ENCODE measurements at places on chromosomes 1 and 21.

- peak; percentile 20 for DNase-seq
Measured at GRCh38 chr21:29072873-29073221, 601 bp downstream of the CCT8 start.

GRCh38 chr1:61254634-61255357 lies 172.4 kb downstream of the NFIA start:
- DNase-seq = peak; percentile 73

DNA sequence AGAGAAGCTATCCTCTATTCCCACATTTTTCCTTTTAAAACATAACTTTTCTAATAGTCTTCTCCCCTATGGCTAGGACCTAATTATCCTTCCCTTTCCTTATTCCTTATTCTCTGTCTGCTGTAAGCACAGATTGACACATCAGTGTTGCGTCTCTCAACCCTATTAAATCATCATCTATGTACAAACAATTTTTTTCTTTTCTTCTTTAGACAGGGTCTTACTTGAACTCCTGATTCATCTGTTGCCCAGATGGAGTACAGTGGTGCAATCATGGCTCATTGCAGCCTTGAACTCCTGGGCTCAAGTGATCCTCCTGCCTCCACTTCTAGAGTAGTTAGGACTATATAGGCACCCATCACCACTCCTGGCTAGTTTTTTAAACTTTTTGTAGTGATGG lies 8.3 kb downstream of the KLHDC9 start:
- DNase-seq = no peak

DNA sequence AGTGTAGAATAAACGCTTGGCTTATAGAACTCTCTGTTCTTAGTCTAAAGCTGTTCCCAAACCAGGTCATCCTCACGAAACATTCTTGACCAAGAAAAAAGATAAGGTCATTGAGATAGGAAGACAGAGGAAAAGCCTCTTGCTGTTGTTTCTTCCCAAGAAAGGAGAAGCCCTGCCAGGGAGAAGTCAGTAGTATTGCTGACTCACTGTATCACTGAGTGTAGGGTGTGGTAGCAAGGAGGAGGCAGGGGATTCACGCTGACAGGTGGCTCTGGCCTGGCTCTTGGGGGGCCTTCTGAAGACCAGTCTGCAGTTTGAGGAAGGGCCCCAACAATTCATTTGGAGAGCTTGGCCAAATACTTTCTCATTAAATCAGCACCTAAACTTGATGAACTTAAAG lies 97.8 kb downstream of the CD247 start:
- DNase-seq = no peak

DNA sequence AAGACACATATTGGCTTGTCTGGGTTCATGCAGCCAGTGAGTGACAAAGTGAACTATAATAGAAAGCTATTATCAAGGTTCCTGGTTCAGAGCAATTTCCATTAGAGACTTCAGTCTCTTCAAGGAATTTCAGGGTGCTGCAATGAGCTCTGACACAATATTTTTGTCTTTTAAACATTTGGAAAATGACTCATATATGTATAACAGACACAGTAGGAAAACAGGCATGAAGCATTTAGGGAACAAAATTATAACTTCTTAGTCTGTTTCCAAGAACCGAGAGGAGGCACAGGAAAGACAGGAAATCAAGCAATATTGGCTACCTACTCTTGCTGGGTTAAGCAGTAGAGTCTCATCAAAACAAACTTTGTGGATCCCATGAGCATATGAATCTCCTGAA lies 170.4 kb downstream of the PTPRC start:
- peak; percentile 31 for DNase-seq

- no peak for DNase-seq
Measured at GRCh38 chr21:25732091-25732760, 2.5 kb downstream of the ATP5PF start.

- no peak for DNase-seq
Measured at GRCh38 chr1:237152506-237153335, 110.7 kb downstream of the RYR2 start.

DNA sequence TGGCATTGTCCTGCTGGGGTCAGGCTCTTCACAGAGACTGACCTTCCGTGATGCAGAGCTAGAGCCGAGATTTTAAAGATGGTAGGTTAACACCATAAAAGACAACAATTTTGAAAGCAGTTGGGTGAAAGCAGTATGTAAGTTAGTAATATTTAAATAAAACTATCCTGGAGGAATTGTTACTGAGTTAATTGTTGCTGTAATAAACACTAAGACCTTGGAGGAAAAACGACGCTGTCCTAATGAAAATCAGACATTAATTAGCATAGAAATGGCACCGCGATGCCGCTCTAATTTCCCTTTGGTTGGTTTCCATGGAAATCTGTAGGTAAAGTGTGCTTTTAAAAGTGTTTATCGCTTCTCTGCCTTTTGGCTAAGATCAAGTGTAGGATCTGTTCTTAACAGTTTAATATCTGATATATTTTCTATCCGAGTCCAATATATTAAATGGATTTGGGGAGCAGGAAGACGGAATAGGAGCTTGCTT lies 745 bp upstream of the ANP32E start:
- no peak for DNase-seq

DNA sequence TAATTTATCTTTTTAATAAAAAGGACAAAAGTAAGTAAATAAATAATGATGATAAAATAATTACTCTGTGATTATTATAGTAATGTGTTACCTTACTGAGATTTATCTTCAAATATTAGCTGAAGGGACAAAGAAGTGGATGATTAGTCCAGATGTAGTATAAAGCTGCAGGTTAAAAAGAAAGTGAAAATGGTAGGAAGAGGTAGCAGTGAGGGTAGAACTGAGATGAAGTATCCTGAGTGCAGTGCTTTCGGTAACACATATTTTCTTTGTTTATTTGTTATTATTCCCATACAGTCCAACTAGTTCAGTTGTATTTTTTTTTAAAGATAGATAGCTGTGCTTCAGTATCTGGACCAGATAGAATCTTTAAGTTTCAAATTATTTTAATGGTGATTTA lies 1203.5 kb downstream of the NCAM2 start:
- DNase-seq = no peak

DNA sequence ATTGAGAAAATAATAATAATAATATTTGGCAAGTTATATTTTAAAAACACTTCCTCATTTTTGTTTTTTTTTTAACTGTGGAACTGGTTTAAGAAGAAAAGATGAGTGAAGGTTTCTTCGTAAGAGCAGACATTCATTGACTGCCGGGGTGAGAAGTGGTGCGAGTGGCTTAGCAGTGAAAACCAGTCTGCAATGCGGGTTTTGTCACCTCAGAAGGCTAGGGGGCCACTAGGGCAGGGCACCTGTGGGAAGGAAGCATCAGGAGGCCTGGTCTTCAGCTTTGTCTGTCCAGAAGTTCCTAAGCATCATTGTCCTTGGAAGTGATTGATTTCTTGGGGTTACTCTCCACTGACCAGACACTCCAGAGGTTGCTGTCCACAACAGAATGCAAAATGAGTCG lies 339.2 kb downstream of the ZNF326 start:
- no peak for DNase-seq

GRCh38 chr1:198966519-198966918 lies 327.7 kb downstream of the PTPRC start:
- no peak for DNase-seq

- peak; percentile 3 for DNase-seq
Measured at GRCh38 chr1:111110197-111110899, 29.5 kb downstream of the DRAM2 start.

DNA sequence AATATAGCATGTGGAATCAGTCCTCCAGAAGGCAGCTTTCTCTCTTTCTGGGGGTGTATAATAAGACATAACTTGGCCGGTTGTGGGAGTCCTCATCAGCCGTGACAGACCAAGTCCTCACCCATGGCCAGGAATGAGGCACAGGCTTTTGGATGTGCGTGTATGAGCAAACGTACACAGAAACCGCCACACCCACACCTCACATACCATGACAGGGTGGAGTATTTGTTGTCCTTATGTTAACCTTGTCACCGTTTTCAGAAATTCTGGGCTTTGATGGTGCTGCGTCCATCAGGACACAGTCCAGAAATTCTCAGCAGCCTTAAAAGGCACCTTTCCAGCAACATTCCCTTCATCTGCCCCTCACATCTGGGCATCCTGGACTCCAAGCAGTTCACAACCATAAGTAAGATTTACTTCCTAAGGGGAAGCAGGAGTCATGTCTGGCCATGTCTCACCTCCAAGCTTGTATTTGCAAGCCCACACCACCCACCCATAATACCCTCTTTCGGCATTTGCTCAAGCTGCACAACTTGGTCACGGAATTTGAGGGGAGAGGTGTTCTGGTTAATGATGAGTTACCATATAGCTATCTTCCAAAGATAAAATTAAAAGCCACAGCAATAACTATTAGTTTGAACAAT lies 12.4 kb downstream of the C1orf116 start:
- no peak for DNase-seq

DNA sequence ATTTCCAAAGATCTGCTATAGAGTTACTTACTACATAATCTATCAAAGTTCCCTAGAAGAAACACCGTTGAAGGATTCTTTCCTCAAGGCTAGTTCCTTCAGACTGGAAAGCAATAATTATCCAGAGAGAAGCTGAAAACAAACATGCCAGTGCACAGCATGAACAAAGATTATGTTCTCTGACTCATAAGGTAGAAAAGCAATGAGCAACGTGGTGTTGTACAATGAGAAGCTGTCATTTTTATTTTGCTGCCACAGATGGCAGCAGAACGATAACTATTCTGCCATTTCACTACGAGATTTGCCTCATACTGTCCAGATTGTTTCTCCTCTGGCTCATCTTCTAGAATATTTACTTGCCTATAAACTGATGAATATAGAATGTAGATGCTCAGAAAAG lies 10.7 kb downstream of the EXTL2 start:
- peak; percentile 49 for DNase-seq

GRCh38 chr1:50452700-50453099 lies 29.5 kb upstream of the DMRTA2 start:
- no peak for DNase-seq

- peak; percentile 72 for DNase-seq
Measured at GRCh38 chr21:34367320-34367935, 3.6 kb downstream of the KCNE2 start.

DNA sequence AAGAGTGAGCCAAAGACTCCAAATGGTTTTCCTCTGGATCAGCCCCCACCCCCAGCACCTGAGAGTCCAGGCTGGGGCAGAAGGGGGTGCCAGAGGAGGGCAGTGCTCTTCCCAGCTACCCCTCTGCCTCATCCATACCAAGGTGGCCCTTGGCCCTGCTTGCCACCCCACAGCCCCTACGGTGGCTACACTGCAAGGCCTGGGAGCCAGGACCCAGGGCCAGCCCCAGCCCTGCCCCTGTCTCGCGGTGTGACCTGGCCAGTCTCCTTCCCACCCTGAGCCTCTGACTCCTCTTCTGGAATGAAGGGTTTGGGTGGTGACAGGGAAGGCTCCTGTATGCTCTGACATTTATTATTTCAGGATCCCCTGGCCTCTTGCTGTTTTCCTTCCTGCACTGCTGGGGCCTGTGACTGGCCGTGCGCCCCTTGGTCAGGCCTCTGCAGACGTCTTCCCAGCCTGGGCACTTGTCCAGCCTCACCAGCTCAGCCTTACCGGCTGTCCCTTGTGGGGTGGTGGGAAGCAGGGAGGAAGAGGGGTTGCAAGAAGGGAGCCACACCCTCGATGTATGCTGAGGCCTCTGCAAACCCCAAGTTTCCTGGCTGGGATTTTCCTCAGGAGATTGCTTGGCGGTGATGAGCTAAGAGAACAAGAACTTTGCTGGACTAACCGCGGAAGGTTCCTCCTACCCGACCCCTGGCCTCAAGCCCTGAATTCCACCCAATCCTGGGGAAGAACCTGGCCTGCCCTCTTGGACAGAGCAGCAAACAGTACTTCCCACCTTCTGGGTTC lies 13.5 kb downstream of the ASAP3 start:
- DNase-seq = peak; percentile 92

DNA sequence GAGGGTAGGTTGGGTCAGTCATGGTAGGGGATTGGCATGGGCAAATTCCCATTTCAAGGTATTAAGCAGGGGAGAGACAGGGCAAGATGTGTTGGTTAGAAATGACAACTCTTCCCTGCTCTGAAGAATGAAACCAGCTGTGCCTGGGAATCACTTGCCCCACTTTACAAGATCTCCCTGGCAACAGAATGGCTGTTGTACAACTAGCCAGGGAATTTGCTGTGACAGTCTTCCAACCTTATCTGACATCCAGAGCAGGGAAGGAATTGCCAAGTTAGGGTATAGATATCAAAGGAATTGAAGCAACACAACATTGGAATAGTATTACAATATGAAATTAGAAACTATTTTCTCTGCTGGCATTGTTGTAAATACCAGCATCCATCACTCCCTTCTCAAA lies 154.7 kb downstream of the CACNA1E start:
- DNase-seq = no peak

DNA sequence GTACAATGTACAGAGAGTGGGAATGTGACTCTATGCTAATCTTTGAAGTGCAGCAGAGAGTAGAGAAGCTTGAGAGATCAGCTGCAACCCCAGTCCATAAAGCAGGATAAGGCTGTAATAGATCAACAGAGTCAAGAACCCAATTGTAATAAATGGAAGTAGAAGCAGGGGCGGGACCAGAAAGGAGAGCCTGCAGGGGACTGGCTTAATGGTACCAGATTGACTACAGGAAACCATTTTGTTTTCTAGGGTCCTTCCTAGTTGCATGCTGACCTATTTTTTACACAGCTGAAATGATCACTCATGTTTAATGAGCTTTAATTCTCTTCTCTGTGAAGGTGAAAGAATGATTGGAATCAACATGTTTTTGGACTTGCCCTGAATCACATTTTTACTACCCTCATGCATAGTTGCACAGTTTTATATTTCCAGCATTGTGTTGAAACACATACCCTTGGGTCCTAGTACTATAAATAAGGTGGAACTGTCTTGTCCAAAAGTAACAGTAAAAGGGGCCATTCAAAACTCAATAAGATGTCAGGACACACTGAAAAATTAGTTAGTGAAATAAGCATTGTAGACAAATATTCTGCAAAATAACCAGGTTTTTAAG lies 69.8 kb downstream of the GPR88 start:
- no peak for DNase-seq

GRCh38 chr1:232282498-232282897 lies 347.4 kb downstream of the SIPA1L2 start:
- DNase-seq = no peak

GRCh38 chr1:226675715-226676357 lies 63.2 kb downstream of the ITPKB start:
- DNase-seq = no peak

GRCh38 chr1:220732621-220733020 lies 15.5 kb upstream of the MTARC2 start:
- DNase-seq = no peak

GRCh38 chr1:206915030-206915735 lies 6.6 kb downstream of the FCMR start:
- no peak for DNase-seq

GRCh38 chr1:67336157-67336556 lies 28.5 kb downstream of the IL12RB2 start:
- DNase-seq = no peak

Data from fibroblast of upper back skin (primary cell).